ENCODE measurements at places on chromosomes 11 and 22.

GRCh38 chr22:27879923-27880322 is 39.1 kb downstream of the PITPNB start:
- no peak for DNase-seq

DNA sequence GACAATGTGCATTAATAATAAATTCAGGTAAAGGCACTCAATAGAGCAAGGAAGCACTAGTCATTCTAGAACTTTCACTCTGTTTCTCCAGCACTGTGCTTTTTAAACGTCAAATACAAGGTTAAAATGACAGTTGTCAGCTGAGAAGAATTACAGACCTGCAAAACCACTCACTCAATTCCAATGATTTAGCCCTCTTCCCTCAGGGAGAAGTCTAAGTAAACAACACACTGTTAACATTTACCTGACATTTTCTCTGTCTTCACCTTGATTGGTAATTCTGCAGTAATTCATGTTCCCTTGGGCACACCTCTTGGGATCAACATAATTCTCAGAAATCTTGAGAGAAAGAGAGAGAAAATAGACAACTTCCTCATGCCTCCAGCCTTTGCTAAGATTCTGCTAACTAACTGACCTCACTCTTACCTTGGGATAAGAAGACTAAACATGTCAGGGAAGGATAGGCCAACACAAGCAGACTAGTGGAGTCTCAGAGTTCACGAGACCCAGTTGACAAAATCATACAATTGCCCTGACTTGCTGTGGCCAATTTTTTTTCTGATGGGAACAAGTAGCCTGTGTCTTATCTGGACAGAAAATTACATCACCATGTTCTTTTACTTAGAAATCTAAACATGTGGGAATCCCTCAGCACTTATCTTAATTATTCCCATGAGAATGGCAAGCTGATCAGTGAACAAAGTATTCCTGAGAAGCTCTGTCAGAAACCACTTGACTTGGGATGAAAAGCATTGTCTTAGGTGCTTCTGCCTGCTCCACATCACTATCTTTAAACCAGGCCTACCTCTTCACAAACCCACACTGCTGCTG is 516.8 kb upstream of the FAT3 start:
- DNase-seq: no peak

GRCh38 chr11:80856066-80856465 is 1415.2 kb upstream of the TENM4 start:
- DNase-seq: no peak

GRCh38 chr11:116093065-116093464 is 588.9 kb upstream of the CADM1 start:
- no peak for DNase-seq

GRCh38 chr11:96827164-96827563 is 437.4 kb downstream of the JRKL start:
- no peak for DNase-seq

- no peak for DNase-seq
Observed at GRCh38 chr11:32343325-32344008, 91.9 kb downstream of the WT1 start.

DNA sequence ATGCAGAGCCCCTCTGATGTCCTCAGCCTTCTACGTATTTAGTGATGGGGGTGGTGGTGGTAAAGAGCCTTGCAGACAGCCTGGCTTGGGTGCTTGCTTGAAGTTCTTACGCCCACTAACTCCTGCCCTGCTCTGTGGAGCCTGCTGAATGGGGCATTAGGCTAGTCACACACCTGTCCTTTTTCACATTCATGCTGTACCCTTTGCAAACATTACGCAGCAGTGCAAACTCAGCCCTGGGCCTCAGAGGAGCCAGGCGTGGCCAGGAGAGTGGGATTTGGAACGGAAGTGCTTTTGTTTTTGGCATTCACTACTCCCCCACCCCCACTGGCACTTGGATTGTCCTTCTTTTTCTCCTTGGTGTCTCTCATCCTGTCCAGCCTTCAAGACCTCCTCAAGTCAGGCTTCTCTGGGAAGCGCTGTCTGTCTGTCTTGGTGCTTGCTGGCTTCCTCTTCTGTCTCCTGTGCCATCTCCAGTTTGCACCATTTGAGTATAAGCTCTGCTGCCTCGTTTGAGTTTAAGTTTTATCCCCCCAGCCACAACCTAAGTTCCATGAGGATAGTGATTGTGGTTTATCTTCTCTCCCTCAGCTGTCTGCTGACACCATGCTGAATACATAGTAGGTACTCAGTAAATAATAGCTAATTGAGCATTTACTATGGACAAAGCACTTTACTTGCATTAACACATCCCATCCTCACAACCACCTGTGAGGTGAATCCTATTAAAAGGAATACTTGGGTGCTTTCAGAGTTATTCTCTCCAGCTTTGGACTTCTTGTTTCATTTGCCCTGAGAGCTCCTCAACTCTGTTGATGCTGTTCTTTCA is 26.7 kb downstream of the ZBTB16 start:
- no peak for DNase-seq

- no peak for DNase-seq
Observed at GRCh38 chr11:111172321-111172862, 73.1 kb upstream of the POU2AF2 start.

DNA sequence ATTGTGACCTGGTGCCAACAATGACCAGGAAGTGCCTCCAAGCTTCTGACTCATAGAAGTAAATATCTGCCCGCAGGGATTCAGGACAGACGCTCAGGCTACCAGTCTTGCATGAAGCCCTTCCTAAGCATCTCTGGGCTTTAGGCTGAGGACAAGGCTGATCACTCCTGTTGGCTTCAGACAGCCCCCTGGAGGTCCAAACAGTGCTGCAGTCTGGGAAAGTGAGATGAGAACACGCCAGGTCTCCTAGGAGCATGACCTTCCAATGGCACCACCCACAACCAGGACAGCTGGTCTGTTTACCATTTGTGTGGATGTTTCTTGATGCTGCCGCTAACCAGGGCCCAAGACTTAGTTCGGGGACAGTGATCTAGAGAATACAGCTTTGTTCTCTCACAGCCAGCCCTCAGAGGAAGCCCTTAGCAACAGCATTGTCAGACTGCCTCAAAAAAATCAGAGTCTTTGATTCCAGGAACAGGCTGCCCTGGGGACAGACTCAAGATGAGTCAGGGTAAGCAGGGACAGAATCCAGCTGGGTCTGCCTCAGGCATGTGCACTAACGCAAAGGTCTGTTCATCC is 111.2 kb downstream of the ZNF280B start:
- no peak for DNase-seq

GRCh38 chr11:72263361-72263760 is 19.4 kb upstream of the PHOX2A start:
- no peak for DNase-seq

GRCh38 chr11:13680501-13681264 is 12.2 kb downstream of the FAR1 start:
- no peak for DNase-seq

DNA sequence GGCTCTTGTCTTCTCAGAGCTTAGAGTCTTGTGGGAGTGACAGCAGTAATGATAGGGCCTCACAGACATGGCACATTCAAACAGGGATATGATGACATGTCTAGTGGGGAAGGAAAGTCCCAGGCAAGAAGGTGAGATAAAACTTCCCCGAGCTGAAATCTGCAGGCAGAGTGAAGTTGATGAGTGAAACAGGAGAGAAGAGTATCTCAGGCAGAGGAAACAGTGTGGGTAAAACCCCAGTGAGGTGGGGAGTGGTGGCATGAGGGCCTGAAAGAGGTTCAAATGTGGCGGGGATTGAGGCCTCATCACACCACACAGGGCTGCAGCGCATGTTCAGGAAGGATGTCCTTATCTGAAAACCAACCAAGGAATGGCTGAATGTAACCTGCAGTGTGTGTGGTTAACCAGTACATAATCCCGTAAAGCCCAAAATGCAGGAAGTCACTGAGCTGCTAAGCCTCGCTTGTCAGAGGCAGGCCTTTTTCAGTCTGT is 153.8 kb upstream of the E2F8 start:
- no peak for DNase-seq

GRCh38 chr11:73217810-73218105 is 323 bp upstream of the P2RY2 start:
- DNase-seq: no peak

GRCh38 chr11:133506551-133507094 is 25.7 kb downstream of the OPCML start:
- DNase-seq: no peak

DNA sequence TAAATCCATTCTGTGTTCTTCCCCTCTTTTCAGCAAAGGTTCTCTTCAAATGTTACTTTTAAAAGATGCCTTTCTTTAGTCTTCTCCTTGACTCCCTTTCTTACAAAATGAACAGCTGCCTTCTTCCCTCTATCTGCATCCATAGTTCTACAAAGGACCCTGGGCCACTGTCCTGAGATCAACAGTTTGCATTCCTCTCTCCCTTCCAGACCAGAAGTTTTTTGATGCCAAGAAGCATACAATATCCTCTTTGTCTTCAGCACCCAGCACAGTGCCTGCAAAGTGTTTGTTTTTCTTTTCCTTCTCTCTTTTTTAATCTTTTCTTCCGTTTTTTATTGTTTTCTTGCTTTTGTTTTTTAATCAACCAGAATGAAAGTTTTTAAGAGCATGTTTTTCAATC is 183.5 kb upstream of the SNX19 start:
- no peak for DNase-seq

- DNase-seq: no peak
Observed at GRCh38 chr11:113579292-113579940, 104.2 kb upstream of the DRD2 start.

DNA sequence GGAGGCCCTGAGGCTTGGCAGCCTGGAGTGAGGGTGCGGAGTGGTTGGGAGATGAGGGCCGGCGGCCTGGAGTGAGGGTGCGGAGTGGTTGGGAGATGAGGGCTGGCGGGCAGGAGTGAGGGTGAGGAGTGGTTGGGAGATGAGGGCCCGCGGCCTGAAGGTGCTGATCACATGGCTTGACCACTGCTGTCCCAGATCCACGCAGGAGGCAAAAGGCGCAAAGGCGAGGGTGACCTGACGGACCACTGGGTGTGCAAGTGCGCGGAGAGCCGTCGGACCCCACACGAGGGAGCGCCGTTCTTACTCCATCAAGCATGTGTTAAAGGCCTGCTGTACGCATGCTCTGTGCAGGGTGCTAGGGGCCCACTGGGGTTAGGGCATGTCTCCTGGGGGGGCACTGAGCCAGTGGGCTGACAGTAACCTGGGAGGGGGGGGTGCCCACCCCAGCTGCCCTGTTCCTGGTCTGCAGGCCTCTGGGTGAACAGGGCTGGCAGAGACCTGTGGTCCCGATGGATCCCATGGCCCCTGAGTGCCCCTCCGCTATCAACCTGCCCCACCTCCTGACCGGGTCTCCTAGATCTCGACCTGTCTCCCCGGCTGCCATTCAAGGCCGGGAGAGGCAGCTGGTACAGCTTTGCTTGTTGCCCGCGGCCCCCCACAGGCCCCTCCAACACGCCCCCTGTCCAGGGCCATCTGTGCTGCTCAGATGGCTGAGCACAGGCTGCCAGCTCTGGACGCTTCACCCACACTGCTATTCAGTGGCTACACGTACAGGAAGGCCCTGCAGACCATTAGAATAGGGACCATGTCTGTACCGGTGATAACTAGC is 21.1 kb downstream of the MRGPRD start:
- DNase-seq: no peak

- peak; percentile 30 for DNase-seq
Observed at GRCh38 chr22:44080936-44081861, 57.1 kb downstream of the PARVB start.

DNA sequence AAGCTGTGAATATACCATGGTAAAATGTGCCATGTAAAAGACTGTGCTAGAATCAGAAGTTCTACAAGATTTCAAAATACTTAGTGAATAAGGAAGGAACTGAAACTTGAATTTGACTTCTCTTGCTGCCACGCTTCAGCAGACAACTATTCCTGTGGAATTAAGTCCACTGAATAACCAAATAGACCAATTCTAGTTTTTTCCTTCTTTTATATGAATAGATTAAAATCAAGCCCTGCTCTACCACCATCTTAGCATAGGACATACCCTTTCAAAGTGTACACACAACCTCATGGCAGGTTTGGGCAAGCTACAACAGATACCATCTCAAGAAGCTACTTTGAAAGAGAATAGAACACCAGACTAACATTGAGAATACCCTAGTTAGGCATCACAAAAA is 23.4 kb upstream of the CLNS1A start:
- DNase-seq: no peak

DNA sequence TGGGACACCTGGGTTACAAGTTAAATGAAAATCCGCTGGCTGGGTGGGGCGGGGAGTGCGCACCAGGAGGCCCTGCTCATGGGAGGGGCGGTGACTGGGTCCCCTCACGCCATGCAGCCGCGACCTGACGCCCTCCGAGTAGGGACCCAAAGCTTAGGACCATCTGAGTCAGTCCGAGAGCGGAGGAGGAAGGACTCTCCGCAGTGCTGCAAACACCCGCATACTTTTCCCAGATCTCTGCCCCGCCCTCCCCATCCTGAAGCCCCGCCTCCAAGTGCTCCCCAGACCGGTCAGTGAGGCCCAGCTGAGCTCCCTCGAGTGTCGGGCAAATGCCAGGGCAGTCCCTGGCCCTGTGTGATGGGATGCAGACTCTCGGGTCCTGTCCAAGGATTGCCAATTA is 6.6 kb upstream of the FLI1 start:
- DNase-seq: no peak

- DNase-seq: no peak
Observed at GRCh38 chr22:25928038-25928437, 186.1 kb downstream of the MYO18B start.

GRCh38 chr11:72821221-72821919 is 7.2 kb downstream of the ATG16L2 start:
- no peak for DNase-seq

GRCh38 chr11:97965849-97966646 is 1054.7 kb upstream of the CNTN5 start:
- no peak for DNase-seq

GRCh38 chr11:8228231-8228630 is 35.4 kb downstream of the LMO1 start:
- no peak for DNase-seq

DNA sequence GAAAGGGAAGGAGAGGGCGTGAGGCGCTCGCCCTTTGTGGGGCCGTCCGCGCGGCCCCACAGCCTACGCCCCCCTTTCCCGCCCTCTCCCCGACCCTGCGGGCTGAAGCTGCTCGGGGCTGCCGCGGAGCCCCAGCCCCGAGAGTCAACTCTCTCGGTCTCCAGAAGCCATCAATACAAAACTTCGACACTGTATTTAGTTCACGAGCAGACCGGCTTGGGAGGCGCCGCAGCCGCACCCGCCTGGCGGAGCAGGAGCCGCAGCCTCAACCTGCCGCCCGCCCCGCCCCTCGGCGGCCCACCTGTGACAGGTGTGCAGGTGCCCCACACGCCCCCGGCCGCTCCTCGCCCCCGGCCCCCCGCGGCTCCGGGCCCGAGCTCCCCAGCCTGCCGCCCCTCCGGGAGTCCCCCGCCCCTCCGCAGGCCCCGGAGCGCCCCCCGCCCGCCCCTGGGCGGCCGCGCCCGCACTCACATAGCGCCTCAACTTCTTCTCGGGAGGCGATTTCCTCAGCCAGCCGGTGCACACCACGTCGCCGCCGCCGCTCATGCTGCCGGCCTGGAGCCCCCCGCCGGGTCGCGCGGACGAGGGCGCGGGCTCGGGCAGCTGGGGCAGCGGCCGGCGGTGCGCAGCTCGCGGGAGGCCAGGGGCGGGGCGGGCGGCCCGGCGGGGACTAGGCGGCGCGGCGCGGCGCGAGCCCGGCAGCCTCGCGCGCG is at the start of gene GAB2:
Gene GAB2 (minus strand): TSS at position 646 of the 713 bp plus-strand sequence. CDS start 100 bp downstream, at position 546.
- no peak for DNase-seq

- no peak for DNase-seq
Observed at GRCh38 chr11:44557464-44557863, 8.0 kb upstream of the CD82 start.
